ENCODE measurements at places on chromosomes 13 and 19. TPM values are rescaled to one million over a fixed set of nuclear protein-coding genes. Genes with fewer than 3 reads are reported as not detected.

The CLDND2 gene
- 0.60 TPM for total RNA-seq

The ARRDC5 gene
- 4.4 TPM for total RNA-seq

The STOML3 gene
- total RNA-seq: not detected

The ZNF577 gene
- total RNA-seq: 10.3 TPM

The PSG11 gene
- total RNA-seq: not detected

The HPN gene
- not detected for total RNA-seq

The CEACAM16 gene
- not detected for total RNA-seq

- DNase-seq: no peak
These were observed 147.0 kb upstream of the RNF113B start for GRCh38 chr13:98324105-98324504.

GRCh38 chr13:47184321-47184720, 287.5 kb upstream of the HTR2A start:
- DNase-seq: no peak

GRCh38 chr19:19606021-19606420, 12.5 kb downstream of the PBX4 start:
- peak; percentile 52 for DNase-seq

GRCh38 chr19:32599736-32600157, 18.8 kb downstream of the PDCD5 start:
- peak; percentile 7 for DNase-seq

GRCh38 chr19:35903550-35904179, 1.3 kb downstream of the HCST start:
- peak; percentile 91 for DNase-seq

- DNase-seq: peak; percentile 83
These were observed 797 bp upstream of the HSD17B14 start for GRCh38 chr19:48837051-48837524.

GRCh38 chr13:78586706-78587105, 16.6 kb downstream of the POU4F1 start:
- peak; percentile 20 for DNase-seq

DNA sequence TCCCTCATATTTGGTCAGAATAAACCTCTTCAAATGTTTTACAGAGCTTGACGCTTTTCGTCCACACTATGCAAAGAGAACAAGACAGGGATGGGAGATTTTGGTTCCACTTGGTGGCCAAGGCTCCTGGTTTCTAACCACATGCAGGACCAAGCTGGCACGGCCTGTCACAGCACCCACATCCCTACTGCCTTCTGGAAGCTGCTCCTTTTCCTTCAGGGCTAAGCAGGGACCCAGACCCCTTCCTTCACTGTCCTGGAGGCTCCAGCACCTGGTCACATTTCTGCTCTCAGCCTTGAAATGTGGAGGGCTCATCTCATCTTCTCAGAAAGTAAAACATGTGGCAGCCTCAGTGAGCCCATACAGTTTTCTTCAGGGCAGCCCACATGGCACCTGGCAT, 50.4 kb upstream of the ARHGEF7 start:
- DNase-seq: no peak

GRCh38 chr19:12946092-12946721, 545 bp downstream of the RAD23A start:
- DNase-seq: peak; percentile 66

DNA sequence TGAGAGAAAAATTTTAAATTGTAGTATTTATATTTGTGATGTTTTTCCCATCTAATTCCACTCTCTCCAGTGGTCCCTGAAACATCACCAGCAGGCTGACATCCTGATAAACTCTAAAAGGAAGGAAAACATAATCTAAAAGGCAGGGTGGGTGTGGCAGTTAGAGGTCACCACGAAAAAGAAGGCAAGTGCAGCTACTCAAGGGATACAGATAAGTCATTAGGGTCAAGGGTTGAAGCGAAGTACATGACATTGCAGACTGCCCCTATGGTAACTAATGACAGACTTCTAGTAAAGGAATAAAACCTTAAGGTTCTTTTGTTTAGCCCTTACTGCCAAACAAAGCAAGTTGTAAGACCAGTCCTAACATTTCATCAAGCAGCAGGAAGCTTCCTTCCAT, 6.0 kb upstream of the NEK3 start:
- DNase-seq: no peak

GRCh38 chr13:81048026-81048461, 707.1 kb upstream of the SPRY2 start:
- no peak for DNase-seq

- DNase-seq: no peak
These were observed 324.0 kb downstream of the SHISA2 start for GRCh38 chr13:25727810-25728209.

DNA sequence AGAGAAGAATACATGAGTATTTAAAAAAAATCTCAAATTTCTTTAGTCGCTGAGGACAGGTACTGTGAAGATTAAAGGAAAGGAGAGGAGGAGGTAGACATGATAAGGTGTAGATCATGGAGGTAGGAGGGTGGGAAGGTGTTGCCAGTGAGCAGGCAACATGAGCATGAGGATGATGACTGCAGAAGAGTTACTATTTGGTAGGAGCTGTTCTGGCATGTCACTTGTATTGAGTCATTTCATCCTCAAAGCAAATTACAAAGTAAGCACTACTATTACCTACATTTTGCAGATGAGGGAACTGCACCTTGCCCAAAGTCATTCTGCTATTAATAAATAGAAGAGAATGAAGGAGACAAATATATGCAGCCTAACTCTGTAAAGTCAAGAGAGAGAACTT, 435.8 kb upstream of the KLF12 start:
- no peak for DNase-seq

- no peak for DNase-seq
These were observed 37.4 kb downstream of the NAXD start for GRCh38 chr13:110652764-110653163.

DNA sequence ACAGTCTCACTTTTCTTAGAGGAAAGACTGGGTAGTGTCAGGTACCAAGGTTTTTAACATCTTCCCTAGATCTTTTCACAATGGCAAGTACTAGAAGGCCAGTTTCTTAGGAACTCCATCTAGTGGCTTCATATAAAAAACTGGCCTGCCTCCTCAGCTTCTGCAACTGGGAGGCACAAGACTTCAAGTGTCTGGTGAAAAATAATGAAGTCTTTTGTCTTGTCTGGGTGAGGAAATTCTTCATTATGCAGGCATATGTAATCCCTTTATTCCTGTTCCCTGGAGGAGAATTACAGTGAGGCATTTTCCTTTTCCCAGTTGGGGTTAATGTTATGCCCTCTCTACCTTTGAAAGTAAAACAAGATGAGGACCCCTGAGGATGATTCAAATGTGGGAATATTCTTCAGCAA, 300.5 kb downstream of the NALCN start:
- no peak for DNase-seq

DNA sequence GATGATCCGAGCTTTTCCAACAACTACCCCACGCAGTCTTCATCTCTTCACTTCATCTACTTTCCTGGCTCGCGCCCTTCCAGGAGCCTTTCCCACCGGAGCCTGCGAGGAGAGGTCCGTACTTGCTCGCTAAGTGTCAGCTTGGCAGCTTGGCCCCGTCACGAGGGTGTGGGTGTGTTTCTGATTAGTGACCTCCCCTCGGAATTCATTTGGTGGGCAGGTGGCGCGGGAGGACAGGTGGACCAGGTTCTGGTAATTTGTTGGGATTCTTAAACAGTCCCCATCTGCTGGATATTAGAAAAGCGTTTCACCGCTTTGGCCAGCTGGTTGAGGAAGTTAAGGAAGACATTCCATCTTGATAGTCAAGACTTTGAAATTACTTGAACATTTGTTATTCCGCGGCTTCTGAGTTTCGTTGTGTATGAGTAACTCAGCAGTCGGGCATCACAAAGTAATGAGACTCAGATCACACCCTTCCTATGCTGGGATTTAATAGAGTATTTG, 515 bp downstream of the UFM1 start:
- peak; percentile 48 for DNase-seq

GRCh38 chr19:46451352-46451751, 20.0 kb downstream of the PNMA8A start:
- no peak for DNase-seq

- peak; percentile 59 for DNase-seq
These were observed 30.8 kb downstream of the KLF2 start for GRCh38 chr19:16355293-16356043.

- no peak for DNase-seq
These were observed 65.0 kb downstream of the MTUS2 start for GRCh38 chr13:28885181-28885580.

DNA sequence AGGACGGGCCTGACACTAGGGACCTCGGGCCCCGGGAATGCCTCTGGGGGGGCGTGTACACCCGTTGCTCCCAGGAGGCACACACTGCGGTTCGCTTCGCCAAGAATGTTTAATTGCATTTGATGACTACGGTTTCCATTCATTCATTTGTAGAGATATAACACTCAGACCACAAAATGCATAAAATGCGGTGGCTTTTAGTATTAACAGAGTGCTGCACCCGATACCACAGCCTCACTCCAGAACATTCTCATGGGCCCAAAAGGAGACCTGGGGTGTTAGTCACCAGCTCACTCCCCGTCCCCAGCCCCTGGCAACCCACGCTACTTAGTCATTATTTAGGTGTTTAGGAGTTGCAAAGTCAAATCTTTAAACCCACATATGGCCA, 21.8 kb downstream of the HCN2 start:
- peak; percentile 46 for DNase-seq

DNA sequence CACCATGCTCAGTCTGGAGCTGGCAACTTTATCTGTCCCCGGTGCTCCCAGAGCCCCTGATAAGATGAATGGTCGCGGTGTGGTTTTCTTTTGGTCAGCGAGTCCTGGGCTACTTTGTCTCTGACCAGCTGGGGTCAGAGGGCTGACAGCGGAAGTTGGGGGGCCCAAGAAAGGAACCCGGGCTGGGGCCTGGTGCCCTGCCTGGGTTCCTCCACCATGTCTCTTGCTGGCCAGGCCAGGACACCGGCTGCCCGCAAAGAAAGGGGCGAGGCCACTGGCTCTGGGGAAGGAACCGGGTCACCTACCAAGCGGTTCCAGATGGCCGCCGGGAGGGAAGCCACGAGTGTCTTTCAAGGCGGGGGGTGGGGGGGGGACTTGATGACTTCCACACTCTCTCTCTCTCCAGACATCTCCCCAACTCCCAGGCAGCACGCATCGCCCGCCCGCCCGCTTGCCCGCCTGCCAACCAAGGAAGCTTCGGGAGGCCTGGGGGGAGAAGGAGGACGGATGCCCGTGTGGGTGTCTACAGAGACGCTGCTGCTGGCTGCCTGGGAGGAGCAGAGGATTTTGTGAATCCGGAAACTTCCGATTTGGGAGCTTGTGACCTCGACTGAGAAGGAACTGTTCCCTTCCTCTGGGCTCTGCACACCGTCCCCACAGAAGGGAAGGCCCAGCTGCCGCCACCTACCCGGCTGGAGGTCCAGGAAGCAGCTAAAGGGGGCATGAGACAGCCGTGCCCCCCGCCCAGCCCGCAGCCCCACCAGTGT, 1.1 kb downstream of the PIP5K1C start:
- DNase-seq: peak; percentile 61

GRCh38 chr13:105997581-105998550, 537.6 kb downstream of the EFNB2 start:
- DNase-seq: no peak

Data from CD4-positive, alpha-beta T cell (primary cell).